ENCODE measurements at places on chromosomes 4 and X. TPM values are rescaled to one million over a fixed set of nuclear protein-coding genes. Genes with fewer than 3 reads are reported as not detected.
A peak's percentile ranks its signal among the peaks of the same experiment; 100 is the strongest.

SFRP2 gene
- total RNA-seq = 0.65 TPM

NLGN3 gene
- total RNA-seq = 0.63 TPM

TLR3 gene
- total RNA-seq = 0.54 TPM

- no peak for DNase-seq
Observed at GRCh38 chr4:8544741-8545438, 35.3 kb upstream of the GPR78 start.

PLP1 gene
- total RNA-seq = 0.76 TPM

DNA sequence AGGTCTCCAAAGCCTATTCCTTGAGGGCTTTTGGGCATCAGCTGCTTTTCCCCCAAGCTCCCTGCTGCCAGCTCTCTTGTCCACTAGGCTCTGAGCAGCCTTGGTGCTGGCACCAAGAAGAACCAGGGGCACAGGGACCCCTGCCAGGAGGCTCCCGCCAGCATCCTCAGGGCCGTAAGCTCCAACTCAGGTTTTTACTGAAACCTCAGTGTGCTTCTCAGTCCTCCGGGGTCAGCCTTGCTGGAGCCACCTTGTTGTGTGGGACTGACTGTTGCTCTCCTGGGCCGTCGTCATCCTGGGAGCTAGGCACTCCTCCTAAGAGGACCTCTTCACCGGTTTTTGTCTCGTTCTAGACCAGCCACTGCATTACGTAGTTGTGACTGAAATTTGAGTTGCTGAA, 38.9 kb downstream of the NOP14 start:
- DNase-seq = no peak

DCK gene
- 33.1 TPM for total RNA-seq

AMTN gene
- not detected for total RNA-seq

KLKB1 gene
- not detected for total RNA-seq

GRCh38 chr4:172547724-172548123, 620.9 kb upstream of the GALNT7 start:
- no peak for DNase-seq

DNA sequence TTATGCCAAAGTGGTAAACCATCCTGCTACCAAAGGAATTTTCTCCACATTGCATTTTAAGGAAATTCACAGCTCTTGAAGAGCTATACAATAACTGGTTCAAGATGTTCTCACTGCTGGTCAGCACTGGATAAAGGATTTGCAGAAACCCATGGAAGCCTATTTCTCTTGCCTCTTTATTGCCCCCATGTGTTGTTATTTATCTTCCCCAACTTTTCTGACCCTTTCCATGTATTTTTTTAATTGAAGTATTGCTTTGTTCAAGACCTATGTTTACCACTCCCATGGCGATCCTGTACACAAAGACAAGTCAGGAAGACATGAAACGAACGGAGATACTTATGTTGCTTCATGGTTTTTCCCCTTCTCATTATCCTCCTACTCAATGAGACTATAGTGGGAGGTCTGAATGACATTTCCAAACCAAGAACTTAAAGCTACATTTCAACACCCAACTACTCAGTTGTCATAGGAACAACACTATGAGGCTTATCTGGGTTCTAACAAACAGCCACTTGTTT, 566.4 kb upstream of the DIPK2B start:
- peak; percentile 64 for DNase-seq

RAI2 gene
- not detected for total RNA-seq

PRAF2 gene
- total RNA-seq = 24.6 TPM

NAP1L5 gene
- 0.89 TPM for total RNA-seq

DNA sequence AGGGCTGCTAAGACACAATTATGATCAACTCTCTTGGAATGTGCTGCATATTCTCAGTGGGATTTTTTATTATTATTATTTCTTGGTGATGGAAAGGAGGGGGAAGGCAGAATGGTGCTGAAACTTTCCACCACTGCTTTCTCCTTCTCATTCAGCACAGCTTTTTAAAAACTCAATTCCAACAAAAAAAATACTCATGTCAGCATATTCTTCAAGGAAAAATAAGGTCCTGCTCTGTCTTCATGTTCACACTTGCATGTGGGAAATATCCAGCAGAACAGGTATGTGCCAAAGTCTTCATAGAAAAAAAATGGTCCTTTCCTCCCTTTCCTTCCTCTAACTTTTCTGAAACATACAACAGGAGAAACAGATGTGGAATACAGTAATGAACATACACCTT, 144.0 kb upstream of the ADAMTS3 start:
- DNase-seq = no peak

- no peak for DNase-seq
Observed at GRCh38 chr4:148944839-148945219, 502.6 kb upstream of the NR3C2 start.

DNA sequence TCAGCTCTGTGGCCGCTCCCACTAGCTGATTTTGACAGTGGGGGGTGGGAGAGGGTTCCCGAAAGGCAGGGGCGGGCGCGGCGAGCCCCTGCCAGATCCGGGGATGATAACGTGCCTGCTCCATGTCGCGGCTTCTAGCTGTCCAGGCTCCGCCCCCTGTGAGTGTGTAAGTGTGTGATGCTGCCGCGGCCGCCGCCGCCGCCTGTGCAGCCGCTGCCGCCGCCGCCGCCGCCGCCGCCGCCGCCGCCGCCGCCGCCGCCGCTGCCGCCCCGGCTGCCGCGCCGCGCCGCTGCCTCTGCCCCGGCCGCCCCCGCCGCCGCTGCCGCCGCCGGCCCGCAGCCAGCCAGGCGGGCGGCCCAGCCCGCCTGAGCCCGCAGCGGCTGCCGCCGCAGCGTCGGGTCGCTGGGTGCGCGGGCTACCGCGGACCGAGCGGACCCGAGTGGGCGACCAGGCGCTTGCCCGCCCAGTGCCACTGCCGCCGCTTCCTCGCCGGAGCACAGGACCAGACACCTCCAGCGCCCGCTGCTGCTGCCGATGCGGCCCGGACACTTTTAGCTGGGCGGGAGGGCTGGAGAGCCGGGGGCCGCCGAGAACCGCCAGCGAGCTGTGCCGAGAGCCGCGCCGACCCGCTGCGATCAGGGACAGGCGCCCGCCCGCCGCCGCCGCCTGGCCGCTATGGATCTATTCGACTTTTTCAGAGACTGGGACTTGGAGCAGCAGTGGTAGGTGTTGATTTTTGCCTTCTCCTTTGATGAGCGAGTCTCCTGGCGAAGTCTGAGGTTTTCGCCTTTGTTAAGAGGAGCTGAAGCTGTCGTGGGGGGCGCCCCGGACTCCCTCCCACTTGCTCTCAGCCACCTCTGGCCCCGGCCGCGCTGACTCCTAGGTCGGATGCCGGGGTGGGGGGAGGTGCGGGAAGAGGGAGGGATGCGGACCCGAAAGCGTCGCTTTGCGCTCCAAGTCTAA, at the start of gene AFF2:
AFF2 (plus strand) TSS at position 195 of the 963 bp plus-strand sequence; CDS start at position 676, 481 bp downstream.
- peak; percentile 63 for DNase-seq

- DNase-seq = no peak
Observed at GRCh38 chr4:54093324-54094240, 6.4 kb upstream of the GSX2 start.

- DNase-seq = no peak
Observed at GRCh38 chr4:103108542-103108941, 8.9 kb upstream of the BDH2 start.

DNA sequence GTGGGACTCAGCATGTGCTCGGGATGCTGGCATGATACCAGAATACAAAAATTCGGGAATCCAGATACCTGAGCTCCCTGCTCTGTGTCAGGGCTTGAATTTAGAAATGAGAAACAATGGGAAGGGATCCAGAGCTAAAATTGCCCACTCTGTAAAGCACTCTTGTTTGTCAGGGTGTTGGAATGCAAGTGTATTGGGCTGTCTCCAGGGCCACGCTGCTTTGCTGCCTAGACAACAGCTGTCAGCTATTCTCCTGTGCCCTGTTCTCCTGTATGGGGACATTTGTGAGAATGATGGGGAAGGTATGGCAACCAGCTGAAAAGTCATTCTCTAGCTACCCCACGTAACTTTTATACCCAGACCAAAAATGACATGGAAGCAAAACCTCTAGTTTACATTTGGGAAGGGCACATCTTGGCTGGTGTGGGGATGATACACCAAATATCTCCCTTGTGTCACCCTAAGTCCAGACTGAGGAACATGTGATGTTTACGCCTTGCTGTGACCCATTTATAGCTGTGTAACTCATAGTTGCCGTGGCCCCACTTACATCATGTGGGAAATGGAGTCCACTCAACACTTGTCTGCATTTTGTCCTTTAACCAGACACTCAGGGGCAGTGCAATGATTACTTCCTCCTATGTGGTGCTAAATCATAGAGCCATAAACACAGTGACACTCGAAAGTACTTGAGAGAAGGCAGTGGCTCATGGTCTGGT, 46.6 kb downstream of the SMPX start:
- DNase-seq = peak; percentile 20

DNA sequence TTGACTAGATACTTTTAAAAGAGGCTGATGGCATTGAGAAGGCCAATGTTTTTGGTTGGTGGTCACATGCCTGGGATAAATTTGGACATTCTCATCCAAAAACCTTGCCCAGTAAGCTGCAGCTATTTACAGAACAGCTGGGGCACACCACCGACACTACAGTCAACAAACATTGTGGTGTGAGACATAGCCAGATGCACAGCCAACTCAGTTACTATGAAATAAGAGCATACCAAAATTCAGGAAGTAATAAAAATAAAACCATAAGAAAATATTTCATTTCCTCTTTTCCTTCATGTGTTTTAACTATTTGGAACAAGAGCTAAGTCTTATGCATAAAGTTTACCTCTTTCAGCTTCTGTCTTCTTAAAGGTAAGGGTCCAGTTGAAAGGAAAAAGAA, 8.8 kb downstream of the PPM1K start:
- no peak for DNase-seq

SPANXC gene
- total RNA-seq = not detected
